ENCODE measurements at places on chromosomes 12 and 14.

DNA sequence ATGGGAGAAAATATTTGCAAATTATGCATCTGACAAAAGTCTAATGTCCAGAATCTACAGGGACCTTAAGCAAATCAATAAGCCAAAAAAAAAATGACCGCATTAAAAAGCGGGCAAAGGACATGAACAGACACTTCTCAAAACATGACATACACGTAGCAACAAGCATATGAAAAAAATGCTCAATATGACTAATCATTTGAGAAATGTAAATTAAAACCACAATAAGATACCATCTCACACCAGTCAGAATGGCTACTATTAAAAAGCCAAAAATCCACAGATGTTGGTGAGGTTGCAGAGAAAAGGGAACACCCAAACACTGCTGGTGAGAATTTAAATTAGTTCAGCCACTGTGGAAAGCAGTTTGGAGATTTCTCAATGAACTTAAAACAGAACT lies 16.1 kb downstream of the PAWR start:
- H3K4me1 ChIP-seq: peaks cover 51% of the 10 kb centered on the region
- no peaks in the 10 kb centered on the region for H3K27me3 ChIP-seq
- H3K36me3 ChIP-seq: no peaks in the 10 kb centered on the region
- H3K27ac ChIP-seq: no peak overlapping the region
- no peak for DNase-seq

DNA sequence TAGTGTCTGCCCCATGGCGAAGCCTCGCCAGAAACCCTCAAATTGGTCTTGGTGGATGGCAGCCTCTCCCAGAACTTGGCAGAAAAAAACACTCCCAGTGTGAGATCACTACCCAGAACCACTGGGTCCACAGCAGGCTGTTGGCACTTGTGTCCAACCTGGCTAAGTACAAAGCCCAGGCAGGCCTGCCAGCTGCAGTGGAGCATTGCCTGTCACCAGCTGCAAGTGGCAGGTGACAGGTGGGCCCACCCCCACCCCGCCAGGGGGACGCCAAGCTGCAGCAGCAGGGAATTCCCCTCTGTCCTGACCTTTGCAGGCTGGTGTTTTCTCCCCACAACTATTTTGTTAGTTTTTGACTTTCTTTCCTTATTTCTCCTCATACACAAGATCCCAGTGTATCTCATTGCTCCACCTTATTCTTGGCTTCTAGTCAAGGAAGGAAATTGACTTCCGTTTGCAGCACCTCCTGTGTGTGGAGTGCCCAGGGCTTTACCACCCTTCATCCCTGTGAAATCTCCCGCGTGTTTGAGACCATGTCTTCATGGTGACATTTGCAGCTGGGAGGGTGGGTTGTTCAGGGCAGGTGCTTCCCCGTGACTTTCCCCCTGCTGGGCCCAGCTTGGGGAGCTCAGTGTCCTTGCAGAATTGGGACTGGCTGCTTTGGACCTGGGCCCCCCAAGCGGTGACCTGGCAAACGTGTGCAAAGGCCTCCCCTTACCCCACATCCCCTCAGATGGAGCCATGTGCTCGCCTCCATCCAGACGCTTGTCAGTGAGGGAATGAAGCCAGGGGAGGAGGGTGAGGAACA lies 73.8 kb upstream of the RIN3 start:
- no peak overlapping the region for H3K4me3 ChIP-seq
- no peaks in the 10 kb centered on the region for H3K4me1 ChIP-seq
- H3K27ac ChIP-seq: no peak overlapping the region
- no peaks in the 10 kb centered on the region for H3K27me3 ChIP-seq
- no peak for DNase-seq

GRCh38 chr14:76282581-76282980 lies 93.4 kb upstream of the ESRRB start:
- no peaks in the 10 kb centered on the region for H3K36me3 ChIP-seq
- H3K27ac ChIP-seq: peak overlapping the region; percentile 26
- H3K4me1 ChIP-seq: no peaks in the 10 kb centered on the region
- no peaks in the 10 kb centered on the region for H3K27me3 ChIP-seq

DNA sequence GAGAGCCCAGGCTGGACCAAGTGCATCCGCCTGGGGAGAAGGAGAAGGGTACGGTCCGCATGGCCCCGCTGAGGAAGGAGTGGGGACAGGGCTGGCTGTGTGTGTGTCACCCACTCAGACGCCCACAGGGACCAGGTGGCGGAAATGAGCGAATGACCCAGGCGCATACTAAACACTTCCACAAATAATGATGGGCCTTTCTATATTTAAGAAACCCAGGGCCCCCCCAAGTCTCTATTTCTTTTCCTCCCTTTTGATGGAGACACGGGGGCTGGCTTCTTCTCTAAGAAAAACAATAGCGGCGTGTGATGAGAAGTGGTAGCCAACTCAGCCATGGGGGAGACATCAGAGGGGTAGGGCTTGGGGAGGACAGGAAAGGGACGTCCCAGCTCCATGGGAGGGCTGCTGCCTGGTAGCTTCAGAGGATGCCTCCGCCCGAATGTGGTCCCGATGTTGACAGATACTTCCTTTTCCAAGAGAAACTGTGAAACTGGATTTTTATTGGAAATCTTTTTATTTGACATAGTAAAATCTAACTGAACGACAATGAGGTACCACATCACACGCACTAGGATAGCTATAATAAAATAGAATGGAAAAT lies 6.3 kb upstream of the MAP1LC3B2 start:
- H3K4me1 ChIP-seq: no peaks in the 10 kb centered on the region
- no peak for DNase-seq
- H3K27ac ChIP-seq: no peak overlapping the region
- H3K27me3 ChIP-seq: no peaks in the 10 kb centered on the region
- H3K4me3 ChIP-seq: no peak overlapping the region

DNA sequence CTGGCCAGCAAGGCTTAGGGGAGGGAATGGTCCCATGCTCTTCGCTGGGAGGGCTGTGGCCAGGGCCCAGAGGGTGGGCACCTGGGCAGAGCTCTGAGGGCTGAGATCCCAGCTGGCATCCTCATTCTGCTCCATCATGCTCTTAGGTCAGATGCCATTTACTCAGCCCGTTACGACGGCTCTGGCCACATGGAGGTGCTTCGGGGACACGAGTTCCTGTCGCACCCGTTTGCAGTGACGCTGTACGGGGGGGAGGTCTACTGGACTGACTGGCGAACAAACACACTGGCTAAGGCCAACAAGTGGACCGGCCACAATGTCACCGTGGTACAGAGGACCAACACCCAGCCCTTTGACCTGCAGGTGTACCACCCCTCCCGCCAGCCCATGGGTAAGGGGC lies 30.8 kb upstream of the LRP1-AS start:
- H3K36me3 ChIP-seq: peaks cover 68% of the 10 kb centered on the region
- no peak overlapping the region for H3K27ac ChIP-seq
- H3K4me1 ChIP-seq: no peaks in the 10 kb centered on the region
- H3K27me3 ChIP-seq: no peaks in the 10 kb centered on the region
- no peak for DNase-seq
- H3K4me3 ChIP-seq: no peak overlapping the region

DNA sequence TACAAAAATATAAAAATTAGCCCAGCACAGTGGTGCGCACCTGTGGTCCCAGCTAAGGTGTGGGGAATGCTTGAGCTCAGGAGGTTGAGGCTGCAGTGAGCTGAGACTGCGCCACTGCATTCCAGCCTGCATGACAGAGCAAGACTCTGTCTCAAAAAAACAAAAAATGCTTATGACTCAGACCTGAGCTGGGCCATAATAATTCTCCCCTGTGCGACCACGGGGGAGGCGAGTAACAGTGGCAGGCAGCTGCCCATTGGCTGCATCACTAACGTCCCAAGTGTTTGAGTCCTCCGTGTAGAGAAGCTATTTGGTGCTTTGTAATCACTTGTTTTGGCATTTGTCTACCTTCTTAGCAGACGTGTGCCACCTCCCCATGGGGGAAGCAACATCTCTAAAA lies 24.9 kb downstream of the PSMC1 start:
- H3K4me3 ChIP-seq: no peak overlapping the region
- no peaks in the 10 kb centered on the region for H3K27me3 ChIP-seq
- peaks cover 86% of the 10 kb centered on the region for H3K36me3 ChIP-seq
- peak overlapping the region; percentile 19 for H3K27ac ChIP-seq
- DNase-seq: no peak

GRCh38 chr12:108668063-108668462 lies 34.4 kb upstream of the SELPLG start:
- peaks cover 61% of the 10 kb centered on the region for H3K4me1 ChIP-seq
- peak overlapping the region; percentile 2 for H3K4me3 ChIP-seq
- DNase-seq: no peak
- H3K27ac ChIP-seq: peak overlapping the region; percentile 77

- no peak overlapping the region for H3K4me3 ChIP-seq
- no peaks in the 10 kb centered on the region for H3K27me3 ChIP-seq
- peaks cover 40% of the 10 kb centered on the region for H3K4me1 ChIP-seq
- peaks cover 22% of the 10 kb centered on the region for H3K36me3 ChIP-seq
Measured at GRCh38 chr12:50188241-50188781, 21.1 kb upstream of the CERS5 start.

DNA sequence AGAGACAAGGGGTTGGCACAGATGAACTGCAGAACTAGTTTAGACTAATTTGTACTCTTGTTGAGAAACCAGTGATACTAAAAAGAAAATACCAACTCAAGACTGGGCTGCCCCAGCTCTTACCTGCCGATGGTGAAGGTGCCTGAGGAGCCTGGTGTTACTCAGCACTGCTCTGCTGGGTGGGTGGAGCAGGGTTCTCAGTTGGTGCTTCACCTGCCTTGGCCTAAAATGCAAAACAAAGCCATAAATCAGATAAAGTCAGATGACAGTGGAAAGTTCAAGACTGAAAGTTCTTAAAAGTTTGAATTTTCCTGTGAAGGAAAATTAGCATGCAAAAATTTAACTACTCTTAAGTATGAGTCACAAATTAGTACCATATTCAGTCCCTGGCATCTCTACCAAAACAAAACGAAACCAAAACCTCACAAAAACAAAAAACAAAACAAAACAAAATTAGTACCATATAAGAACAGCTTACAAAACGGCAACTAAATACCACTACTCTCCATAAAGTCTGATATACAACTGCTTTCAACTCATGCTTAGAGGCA lies 21.9 kb downstream of the YBX3 start:
- no peaks in the 10 kb centered on the region for H3K27me3 ChIP-seq
- H3K4me1 ChIP-seq: peaks cover 5% of the 10 kb centered on the region
- no peak for DNase-seq
- H3K4me3 ChIP-seq: no peak overlapping the region

- H3K27me3 ChIP-seq: no peaks in the 10 kb centered on the region
- no peaks in the 10 kb centered on the region for H3K4me1 ChIP-seq
- DNase-seq: no peak
Measured at GRCh38 chr12:21651821-21652220, 5.8 kb downstream of the LDHB start.

DNA sequence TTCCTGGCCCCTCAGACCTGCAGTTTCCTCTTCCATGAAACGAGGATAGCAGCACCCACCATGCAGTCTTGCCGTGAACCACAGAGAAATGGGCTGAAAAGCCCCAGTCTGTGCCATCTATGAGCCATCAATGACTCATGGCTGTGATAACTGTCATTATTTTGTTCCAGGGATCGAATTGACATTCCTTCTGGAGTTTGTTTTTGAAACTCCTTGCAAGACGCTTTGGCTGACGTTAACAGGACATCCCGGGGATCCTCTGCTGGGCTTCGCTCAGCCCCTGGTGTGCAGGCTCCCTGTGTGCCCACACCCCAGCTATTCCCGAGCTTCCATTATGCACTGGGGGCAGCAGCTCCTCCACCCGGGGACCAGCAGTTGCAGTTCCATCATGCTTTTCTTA lies 33.8 kb downstream of the MMAB start:
- H3K27ac ChIP-seq: no peak overlapping the region
- no peak overlapping the region for H3K4me3 ChIP-seq
- no peak for DNase-seq
- H3K4me1 ChIP-seq: no peaks in the 10 kb centered on the region
- H3K27me3 ChIP-seq: no peaks in the 10 kb centered on the region

All from tibial artery (tissue), 4 donors.